ENCODE measurements at places on chromosomes 6 and 20.

DNA sequence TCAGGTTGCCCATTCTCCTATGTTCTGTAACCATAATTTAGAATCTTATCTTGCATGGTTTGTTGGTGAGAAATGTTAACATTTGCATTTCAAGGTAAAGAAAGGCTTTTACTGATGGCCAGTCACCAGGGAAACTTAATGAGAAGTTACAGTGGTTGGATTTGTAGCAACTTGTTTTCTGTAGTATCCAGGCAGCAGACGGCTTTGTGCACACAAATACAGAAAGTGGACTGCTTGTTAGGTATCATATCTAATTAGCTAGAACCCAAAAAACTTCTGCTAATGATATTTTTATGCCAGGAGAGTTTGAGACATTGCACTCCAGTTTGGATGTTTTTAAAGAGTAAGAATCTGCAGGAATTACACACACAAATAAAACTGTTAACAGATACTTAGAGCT is 578.0 kb downstream of the DOK5 start:
- DNase-seq, result no peak

DNA sequence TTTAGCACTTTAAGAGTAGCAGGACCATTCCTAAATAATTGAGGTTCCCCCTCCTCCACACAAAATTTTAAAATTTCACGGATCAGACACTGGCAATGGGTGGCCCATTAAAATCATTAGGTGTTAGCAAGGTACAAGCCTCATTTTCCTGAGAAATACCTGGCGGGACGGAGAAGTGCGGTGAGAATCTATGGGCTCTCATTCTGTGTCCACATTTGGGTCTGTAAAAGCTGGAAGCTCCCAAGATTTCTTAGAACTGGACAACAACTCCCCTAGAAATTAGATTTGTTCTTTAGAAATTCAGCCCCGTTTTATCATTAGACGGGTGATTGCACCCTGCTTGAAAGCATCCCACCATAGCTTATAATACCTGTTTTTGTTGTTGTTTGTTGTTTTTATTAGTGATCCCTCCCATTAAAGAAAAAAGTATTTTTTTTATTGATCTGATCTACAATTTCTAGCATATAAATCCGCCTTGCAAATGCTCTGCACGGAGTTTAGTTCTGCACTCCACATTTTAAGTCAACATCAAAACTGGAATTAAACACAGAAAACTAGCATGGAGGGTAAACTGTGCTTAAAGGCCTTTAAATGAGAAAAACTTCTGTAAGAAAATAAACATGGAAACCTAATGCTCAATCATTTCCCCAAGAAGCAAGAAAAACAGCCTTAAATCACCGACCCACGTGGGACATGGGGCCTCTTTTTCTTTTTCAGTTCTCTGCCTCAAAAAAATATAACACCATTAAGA is 5.7 kb downstream of the SIM1 start:
- no peak for DNase-seq

DNA sequence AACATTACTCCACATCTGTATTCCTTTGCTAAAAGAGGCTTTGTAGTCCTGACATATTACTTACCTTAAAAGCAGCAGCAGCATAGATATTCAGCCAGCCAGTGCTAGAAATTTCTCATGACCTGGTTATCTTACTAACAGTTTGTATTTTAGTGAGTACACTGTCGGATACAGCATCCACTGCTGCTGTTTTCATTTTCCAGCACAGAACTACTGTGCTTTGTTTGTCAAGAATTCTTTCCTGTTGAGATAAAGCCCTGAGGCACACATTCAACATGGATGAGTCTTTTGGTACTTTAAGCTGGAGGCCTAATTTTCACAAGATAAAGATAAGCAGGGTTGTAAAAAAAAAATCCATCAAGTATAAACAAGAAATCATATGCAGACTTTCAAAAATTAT is 311.2 kb upstream of the OPRM1 start:
- no peak for DNase-seq

GRCh38 chr6:168226061-168226752 is 93.4 kb downstream of the DACT2 start:
- DNase-seq, result no peak

GRCh38 chr6:100998111-100998510 is 117.0 kb upstream of the ASCC3 start:
- no peak for DNase-seq

DNA sequence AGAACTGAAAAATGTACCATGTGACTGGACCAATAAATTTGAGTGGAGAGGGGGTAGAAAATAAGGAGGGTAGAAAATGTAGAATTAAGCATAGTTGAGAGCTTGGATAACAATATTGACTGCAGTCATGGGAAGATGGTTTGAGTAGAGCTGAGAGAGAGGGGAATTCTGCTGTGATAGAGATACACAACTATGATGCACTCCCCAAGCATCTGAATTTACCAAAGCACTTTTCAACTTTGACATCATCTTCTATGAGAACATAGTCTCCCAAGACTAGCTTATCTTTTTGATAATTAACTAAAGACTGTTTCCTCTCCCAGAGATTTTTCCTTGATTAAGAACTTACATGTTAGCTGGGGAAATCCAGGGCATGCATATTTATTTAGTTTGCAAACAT is 103.1 kb downstream of the TNFRSF21 start:
- no peak for DNase-seq

DNA sequence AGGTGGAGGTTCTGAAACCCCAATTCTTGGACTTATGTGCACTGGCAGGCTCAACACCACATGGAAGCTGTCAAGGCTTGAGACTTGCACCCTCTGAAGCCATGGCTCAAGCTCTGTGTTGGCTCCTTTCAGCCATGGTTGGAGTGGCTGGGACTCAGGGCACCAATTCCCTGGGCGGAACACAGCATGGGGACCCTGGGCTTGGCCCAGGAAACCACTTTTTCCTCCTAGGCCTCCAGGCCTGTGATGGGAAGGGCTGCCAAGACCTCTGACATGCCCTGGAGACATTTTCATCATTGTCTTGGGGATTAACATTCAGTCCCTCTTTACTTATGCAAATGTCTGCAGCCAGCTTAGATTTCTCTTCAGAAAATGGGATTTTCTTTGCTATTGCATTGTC is 26.2 kb upstream of the CLDN20 start:
- DNase-seq, result no peak

DNA sequence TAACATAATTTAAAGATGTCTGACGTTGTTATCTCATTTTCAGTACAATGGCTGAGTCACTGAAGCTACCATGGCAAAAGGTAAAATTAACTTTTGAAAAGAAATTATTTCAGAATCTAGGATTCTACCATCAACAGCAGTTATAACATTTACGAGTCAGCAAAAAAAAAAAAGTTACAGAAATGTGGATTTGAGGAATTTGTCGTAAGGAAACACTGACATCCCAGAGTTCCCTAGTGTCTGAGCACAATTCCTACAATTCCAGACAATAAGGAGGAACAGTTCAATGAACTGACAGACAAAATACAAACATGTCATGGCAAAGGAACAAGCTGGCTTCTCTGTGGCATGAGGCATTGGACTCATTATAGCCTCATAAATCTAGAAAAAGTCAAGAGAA is 19.1 kb downstream of the ABRACL start:
- DNase-seq, result no peak

- no peak for DNase-seq
Measured at GRCh38 chr6:6046716-6047115, 40.0 kb upstream of the NRN1 start.

GRCh38 chr20:34164381-34164984 is 52.4 kb upstream of the EIF2S2 start:
- DNase-seq, result no peak

- DNase-seq, result no peak
Measured at GRCh38 chr20:63356511-63356910, 4.6 kb downstream of the CHRNA4 start.

DNA sequence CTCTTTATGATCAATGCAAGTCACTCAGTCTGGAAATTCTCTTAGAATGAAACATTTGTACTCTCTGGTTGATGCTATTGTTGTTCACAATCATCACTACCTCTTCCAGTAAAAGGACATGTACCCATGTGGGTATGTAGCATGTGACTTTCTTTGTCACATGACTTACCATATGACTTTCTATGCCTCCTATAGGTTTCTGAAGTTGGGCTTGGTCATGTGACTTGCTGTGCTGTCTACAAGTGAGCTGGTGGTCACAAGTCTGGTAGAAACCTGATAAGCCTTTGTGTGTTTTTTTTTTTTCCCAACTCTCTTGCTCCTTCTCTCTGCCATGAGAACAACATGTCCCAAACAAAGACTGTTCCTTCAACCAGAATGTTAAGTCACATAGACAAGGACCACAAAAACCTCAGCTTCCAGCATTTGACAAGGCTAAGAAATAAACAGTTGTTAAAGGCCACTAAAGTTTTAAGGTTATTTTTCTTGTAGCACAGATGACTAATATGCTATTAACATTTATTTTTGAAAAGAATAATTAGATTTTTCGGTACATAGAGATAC is 379.2 kb upstream of the SLC35B3 start:
- no peak for DNase-seq

All from GM10248 (cell line).